HuH-7.5 (cell line): ENCODE measurements at places on chromosomes 7 and 10.

DNA sequence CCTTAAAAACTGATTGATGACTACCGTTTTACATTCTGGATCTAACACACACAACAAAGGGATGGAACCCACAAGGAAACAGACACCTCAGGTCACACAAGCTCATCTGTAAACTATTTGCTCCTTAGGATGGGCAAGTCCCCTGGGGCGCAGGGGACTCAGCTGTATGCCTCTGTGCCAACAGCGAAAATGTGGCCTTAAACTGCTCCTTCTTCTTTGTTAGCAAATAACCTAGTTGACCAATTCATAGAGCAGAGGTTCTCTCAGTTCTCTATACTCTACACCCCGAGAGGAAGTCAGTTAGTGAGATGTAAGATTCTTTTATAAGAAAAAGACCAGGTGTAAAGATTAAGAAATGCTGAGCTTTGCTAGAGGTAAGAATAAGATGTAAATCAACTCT, 181.9 kb upstream of the PRSS58 start:
- no peak for DNase-seq

DNA sequence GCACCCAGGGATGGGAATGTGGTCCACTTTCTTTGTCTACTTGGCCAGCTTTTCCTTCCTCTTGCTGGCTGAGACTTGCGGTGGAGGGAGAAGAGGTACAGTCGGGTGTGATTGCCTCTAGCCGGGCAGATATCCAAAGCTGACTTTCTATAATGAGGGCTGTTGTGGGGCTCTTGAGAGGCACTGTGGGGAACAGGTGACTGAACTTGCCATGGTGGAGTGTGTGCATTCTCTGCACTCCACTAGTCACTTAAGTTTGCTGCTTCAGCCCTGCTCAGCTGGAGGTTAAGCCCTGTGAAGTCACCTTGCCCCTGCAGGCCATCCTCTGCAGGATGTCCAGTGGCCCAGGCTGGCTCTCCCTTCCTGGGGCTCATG, 116.6 kb downstream of the AOAH start:
- no peak for DNase-seq

DNA sequence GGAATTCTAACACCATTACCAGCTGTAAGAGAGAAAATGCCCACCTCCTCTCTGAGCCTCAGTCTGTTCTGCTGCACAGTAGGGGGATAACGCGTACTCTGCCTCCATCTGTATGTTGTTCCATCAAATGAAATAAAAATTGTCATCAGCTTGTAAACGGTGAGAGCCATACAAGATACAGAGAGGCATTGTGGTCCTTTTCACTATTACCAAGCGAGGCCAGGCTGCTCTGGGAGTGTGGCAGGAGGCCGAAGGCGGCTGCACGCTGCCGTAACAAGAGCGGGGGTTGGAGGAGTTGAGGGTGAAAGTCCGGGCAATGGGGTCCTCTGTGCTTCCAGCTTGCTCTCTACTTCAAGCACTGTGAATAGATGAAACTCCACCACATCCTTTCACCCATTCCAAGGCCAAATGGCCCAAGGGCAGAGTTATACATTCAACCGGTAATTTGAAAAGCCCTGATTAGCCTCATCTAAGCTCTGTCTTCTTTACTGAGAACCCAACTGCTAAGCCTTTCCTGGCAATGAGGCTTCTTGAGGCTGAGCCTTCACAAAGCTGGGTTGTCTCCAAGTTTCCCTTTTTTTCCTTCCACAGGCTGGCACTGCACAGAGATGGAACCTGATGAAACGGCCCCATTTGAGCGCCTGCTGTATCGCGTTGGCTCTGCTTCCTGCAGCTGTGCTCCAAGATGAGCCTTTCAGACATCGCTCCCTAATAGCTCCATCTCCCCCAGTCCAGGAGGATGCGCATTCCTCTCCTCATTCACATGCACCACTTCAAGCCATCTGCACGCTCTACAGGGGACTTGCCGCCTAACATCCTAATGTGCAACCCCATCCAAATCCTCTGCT, 47.2 kb downstream of the PYROXD2 start:
- no peak for DNase-seq

DNA sequence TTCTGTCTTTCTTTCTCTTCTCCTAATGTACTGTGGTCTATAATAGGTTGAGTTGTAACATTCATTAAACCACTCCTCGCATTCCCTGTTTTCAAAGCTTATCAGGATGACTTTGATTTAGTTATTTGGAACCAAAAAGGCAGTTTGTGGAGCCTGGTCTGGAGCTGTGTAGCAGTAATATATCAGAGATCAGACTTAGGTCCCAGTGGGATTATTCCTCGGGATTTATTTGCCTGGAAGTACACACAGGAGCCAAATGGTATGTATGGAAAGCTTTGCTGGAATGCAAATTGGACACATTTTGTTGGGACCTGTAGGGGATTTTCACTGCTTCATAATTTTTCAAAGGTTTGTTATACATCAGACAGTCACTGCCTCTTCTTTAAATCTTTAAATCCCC, 40.9 kb downstream of the GBF1 start:
- DNase-seq: no peak

DNA sequence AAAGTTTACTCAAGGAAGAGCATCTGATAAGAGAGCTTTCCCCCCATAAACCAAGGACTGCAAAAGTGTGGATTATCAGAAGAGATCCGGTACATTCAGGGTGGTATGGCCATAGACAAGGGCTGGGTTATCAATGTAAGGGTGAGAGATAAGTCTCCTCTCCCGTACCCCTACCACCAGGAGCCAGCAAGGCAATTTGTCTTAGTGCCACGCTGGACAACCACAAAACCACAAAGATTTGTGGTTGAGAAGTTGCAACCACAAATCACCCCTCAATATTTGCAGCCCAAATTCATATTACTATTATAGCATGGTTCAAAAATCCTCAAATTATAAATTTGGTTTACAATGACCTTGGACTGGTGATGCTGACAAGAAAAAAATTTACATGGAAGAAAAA, 2.3 kb upstream of the ZSCAN25 start:
- DNase-seq: no peak

DNA sequence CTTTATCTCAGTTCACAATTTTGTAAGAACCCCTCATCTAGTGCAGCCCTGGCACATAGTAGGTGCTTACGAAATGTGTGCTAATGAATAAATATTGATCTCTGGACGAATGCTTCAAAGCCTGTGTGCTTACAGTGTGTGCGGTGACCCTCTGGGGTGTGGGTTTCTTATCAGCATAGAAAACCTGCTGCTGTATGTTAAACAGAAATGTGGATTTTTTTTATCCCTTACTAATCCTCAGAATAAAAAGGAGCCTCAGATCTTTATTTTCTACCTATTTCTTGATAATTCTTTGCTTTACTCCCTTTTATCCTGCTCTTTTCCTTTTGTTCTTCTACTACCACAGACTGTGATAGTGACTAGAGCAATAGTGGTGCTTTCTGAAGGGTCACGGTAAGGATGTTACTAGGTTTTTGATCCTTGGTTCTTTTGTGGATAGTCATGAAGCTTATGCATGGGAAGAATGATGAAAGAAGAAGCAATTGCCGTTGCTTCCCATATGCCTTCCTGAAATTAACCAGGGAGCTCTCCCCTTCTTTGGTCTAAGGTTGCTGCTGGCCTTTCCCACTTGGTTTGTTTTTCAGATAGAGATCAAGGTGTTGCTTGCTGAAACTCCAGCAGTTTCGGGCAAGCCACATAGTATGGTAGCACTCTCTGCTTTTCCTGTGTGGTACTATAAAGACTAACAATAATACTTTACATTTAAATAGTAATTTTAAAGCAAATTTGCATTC, 44.7 kb downstream of the SPAG6 start:
- DNase-seq: no peak

DNA sequence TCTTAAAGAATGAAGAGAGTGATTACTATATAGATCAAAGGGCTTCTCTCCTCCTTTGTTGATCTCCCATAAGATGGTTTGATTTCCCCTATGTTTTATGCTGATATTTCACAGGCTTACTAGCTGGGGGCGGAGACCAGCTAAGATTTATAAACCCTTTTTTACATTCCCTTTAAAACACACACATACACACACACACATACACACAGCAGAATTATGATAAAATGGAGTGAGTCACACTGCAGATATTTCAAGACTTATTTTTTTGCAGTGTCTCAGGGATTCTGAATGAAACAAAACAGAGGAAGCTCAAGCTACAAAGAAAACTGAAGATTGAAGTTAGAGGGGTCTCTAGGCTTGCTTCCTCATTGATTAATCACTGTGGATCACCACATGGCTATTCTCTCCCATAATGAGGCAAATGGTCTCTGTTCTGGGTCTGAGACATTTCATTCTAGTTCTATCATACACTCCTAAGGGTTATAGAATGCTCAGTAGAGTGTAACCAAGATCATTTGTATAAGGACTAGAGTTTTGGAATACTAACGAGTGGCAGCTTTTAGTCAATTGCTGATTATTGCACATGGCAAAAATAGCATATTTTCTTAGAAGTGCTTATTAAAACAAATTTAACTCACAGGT, 18.6 kb downstream of the INA start:
- DNase-seq: no peak

DNA sequence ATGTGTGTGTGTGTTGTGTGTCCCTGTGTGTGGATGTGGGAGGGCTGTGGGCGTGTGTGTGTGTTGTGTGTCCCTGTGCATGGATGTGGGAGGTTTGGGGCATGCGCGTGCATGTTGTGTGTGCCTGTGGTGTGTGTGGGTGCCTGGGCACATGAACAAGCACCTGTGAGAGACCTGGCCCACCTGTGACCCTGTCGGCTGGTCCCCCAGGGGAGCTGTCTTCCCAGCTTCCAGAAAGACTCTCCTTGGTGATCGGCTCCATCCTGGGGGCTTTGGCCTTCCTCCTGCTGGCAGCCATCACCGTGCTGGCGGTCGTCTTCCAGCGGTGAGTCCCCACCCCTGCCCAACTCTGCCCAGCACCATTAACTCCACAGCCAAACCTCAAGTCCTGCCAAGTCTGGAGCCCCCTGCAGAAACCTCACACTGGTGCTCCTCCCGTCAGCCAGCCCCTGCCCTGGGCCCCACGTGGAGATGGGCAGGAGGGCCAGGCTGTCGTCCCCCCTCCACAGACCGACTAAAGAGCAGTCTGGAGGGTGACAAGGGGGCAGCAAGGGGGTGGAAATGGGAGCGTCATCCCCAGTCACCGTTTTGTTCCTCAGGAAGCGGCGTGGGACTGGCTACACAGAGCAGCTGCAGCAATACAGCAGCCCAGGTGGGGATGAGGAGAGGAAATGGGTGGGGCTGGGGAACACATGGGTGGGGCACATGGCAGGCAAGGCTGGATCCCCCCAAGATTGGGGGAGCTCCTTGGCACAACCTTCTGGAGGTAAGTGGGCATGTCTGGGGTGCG, 12.7 kb downstream of the EPHB6 start:
- DNase-seq: no peak

GRCh38 chr10:80289451-80290287, at the start of gene MAT1A:
Gene MAT1A (minus strand): TSS chr10:80289658. CDS start chr10:80289423, 235 bp downstream.
- no peak for DNase-seq

- no peak for DNase-seq
Observed at GRCh38 chr7:105764506-105764905, 111.9 kb downstream of the ATXN7L1 start.
